Esophagus mucosa (tissue), 1 donor: ENCODE measurements at places on chromosomes 7 and 10.

DNA sequence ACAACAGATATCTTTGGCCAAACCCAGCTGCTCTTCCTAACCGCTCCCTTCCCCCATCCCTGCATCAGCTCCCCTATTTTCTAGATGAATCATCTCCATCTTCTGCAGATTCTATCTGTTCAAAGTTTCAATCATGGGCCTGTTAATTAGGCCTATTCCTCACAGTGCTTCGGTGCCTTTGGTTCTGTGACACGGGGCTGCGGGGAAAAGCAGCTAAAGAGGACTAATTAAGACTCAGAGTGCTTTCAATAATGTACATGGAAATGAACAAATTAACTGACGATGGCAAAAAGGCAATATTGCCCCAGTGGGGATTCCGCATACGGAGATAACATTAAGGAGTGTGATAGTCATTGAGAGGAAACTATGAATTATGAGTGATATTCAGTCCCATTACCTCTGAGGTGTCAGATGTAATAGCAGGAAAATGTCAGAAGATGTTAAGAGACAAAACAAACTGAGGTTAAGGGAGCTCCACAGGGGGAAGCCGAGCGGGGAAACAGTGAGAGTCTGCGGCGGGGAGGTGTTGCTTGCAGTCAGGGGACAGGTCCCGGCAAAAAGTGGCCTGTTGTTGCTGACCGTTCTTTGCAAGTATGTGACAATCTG is 716.9 kb downstream of the TYW1 start:
- no peak for ATAC-seq

GRCh38 chr7:76423666-76424412 is 911 bp upstream of the ZP3 start:
- no peak for ATAC-seq

DNA sequence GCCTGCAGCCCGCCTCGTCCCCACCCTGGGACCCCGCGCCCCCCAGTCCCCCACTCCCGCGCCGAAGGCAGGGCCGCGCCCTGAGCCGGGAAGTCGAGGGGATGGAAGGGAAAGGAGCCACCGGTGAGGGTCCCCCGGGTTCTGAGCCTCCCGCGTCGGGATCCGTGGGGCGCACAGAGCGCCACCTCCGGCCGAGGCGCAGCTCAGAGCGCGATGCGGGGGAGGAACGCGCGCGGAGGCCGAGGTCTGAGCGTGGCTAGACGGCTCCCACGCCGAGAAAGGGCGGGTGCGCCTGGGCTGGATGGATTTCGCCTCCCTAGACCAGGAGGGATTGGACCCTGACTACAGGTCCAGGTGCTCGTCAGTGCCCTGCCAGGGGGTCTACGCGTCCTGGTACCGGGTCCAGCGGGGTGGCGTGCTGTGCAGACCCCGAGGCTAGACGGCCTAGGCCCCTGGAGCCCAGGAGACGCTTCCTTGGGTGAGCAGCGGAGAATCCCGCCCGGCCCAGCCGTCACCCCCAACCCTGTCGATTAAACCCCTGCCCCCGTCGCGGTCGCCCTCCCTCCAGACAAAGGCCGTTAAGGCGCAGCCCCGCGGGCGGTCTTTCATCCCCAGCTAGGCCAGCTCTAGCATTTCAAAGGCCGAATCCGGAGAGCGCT is 986 bp upstream of the PDGFA start:
- ATAC-seq = no peak

GRCh38 chr10:113618338-113618737 is 45.5 kb downstream of the NRAP start:
- ATAC-seq = no peak

- peak; percentile 4 for ATAC-seq
These were observed 847 bp downstream of the BTAF1 start for GRCh38 chr10:91924212-91925021.

DNA sequence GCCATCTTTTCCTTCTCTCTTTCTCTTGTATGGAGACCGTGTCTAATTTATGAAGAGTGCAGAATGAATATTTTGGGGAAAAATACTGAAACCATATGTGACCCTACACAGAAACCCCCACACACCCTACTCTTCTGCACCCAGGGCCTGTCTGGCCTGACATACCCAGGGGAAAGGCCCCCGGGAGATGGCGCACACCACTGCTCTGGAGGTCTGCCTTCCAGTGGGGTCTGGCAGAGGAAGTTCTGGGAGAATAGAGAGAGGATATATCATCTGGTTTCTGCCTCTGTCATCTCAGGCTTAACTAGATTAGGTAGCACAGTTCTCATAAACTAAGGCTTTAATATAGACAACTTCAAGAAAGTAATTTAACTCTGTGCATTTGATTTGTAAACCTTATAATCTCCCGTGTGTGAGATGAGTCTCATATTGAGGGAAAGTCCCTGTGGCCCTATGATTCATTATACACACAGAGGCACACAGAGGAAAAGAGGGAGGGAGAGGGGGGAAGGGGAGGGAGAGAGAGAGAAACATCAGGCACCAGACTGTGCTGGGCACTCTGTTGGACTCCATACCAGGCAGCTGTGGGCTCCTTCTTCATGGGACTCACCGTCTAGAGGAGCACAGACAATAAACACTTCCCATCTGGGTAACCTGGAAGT is 123.3 kb downstream of the AOAH start:
- ATAC-seq = peak; percentile 83

- ATAC-seq = no peak
These were observed 47.0 kb downstream of the CCDC71L start for GRCh38 chr7:106613848-106614560.

- ATAC-seq = no peak
These were observed 153.4 kb upstream of the NPY start for GRCh38 chr7:24130631-24131030.

- ATAC-seq = no peak
These were observed 97.0 kb downstream of the BAMBI start for GRCh38 chr10:28774051-28774995.

DNA sequence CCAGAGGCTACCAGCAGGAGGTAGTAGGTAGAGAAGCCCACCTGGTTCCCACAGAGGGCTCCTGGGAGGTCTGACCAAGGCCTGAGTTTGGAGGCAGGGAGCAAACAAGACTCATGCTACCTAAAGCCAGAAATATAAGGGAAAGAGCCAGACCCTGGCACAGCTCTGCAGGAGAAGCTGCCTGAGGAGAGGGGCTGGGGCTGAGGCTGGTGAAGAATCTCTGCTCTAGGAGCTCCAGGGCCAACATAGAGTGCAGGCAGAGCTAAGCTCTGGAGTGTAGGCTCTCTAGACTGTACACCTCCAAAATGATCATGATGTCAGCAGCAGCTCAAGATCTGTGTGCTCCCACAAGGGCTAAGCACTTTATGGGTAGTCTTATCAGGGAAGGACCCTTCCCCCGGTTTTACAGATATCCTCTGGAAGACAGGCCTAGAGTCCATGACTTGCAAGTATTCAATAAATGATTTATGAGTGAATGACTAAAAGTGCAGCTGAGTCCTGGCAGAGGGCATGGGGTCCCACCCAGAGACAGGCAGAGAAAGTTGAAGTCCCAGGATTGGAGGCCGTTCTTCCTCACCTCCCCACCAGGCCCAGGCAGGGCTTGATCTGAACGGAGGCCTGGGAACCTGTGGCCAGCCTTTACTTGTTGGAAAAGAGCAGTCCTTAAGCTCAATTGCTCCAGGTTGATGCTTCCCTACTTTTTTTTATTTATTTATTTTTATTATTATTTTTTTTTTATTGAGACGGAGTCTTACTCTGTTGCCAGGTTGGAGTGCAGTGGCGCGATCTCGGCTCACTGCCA is 71.5 kb upstream of the LRRC4 start:
- no peak for ATAC-seq

DNA sequence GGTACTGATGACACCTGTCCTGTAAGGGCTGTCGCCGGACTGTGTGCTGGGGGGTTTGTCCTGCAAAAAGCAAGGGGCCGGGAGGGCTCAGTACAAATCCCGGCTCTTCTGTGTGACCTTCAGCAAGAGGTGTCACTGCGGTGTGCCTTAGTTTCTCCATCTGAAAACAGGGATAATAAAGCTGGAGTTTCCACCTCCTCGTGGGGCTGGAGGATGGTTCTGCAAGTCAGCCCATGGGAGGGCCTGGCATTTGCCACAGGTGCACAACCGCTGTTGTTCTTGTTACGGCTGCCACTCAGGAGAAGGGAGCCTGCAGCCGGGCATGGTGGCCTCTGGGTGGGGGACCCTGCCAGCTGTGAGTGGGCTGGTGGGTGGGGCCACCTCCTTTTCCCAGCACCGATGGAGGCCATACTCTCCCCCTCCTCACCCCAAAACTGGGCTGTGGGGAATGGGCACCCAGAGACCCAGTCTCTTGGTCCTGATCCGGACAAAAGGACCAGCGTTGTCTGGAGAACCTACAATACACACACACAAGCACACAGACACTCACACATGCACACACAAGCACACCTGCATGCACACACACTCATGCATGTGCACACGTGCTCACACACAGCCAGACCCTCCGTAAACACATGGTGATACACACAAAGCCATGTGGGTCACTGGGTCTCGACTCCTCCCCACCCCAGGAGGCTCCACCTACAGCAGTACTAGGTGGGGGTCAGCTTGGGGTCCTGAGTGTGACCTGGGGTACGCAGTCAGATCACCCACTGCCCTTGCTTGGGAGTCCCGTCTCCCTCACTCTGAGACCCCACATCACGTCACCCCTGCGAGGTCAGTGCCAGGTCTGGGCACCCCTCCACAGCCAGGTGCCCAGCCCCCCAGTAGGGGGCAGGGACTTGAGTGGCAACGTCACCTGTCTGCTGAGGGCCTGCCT is 34.1 kb downstream of the ELFN1 start:
- ATAC-seq = no peak

GRCh38 chr10:95474228-95475002 is 86.8 kb downstream of the SORBS1 start:
- peak; percentile 64 for ATAC-seq

DNA sequence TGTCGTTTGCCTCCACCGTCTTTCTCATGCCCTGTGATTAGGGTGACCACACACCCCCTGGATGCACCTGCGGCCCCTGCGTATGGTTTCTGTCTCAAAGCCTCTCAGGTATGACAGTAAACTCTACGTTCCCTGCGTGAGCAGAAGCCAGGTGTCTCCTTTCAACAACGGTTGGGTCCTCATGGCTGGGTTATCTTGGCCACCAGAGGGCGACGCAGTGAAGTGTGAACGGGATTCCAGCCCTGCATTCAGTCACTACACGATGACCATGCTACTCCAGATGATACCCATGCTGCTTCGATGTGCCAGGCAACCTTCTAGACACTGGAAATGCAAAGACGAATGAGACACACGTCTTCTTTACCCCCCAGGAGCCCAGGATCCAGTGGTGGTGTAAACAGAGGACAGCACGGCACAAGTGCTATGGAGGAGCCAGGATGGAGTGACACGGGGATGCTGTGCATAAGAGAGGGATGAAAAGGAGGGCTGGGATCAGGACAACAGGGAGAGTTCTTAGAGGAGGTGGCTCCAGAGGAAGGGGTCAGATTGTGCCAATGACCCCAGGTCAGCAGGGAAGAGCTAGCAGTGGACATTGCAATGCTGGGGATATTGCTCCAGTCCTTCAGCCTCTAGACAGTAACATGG is 228.1 kb upstream of the PFKP start:
- ATAC-seq = no peak

DNA sequence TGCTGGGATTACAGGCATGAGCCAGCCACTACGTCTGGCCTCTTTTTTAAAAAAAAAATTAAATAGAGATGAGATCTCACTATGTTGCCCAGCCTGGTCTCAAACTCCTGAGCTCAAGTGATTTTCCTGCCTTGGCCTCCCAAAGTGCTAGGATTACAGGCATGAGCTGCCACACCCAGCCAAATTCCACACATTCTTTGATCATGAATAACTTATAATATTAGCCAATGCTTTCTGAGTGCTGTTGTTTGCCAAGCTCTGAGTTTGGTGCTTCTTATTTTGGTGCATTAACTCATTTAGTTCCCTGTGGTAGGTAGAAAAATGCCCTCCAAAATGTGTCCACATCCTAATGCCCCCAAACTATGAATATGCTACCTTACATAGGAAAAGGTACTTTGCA is 47.2 kb upstream of the MKI67 start:
- no peak for ATAC-seq

DNA sequence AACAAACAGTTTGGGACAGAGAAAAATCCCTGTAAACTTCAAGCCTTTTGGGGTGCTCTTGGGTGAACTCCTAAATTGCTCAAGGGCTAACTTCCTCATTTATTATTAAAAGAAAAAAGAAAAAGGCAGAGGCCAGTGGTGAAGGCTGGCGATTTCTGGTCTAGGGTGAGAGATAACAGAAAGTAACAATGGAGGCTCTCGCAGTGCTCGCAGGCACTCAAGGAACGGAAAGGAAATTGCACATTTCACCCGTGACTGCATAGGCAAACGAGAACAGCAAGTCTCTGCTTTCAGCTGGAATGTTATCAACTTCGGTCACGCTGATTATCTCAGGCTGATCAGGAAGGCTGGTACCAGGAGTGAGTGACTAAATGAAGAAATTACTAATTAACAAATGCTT is 70.7 kb downstream of the PRKAG2 start:
- peak; percentile 84 for ATAC-seq

GRCh38 chr10:36533861-36534260 is 591.5 kb upstream of the ANKRD30A start:
- no peak for ATAC-seq

- ATAC-seq = no peak
These were observed 18.6 kb upstream of the GTPBP4 start for GRCh38 chr10:969473-970150.

GRCh38 chr7:85039196-85039923 is 147.5 kb downstream of the SEMA3D start:
- no peak for ATAC-seq

- ATAC-seq = peak; percentile 33
These were observed 163.0 kb upstream of the PPP1R3A start for GRCh38 chr7:114081606-114082425.

- no peak for ATAC-seq
These were observed 235.1 kb upstream of the CXCL12 start for GRCh38 chr10:44619975-44620374.

- peak; percentile 3 for ATAC-seq
These were observed 9.6 kb downstream of the PSD start for GRCh38 chr10:102408728-102409603.

GRCh38 chr7:116384936-116385635 is 114.5 kb upstream of the CAV2 start:
- no peak for ATAC-seq

- ATAC-seq = no peak
These were observed 384.2 kb upstream of the FOXK1 start for GRCh38 chr7:4297918-4298219.

GRCh38 chr7:121796936-121797656 is 75.9 kb upstream of the PTPRZ1 start:
- no peak for ATAC-seq

GRCh38 chr10:85413570-85413969 is 953.0 kb downstream of the GRID1 start:
- no peak for ATAC-seq

DNA sequence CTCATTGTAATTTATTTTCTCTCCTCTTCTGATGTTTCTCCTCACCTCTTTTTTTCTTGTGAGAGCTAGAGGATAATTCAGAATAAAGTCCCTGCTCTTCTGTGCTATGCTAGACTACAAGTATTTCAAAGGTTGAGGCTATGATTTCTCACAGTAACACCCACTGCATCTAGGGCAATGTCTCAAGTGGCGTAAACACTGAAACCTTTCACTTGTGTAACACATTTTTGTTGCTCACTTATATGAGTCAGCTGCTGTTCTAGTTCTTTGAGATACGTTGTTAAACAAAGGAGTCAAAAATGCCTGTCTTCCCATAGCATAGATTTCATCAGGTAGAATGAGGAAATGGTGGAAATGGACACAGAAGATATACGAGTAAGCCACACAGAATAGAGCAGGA is 305.1 kb upstream of the PITRM1 start:
- peak; percentile 68 for ATAC-seq

GRCh38 chr10:71753091-71753959 is 20.0 kb downstream of the VSIR start:
- ATAC-seq = no peak

- no peak for ATAC-seq
These were observed 207.3 kb upstream of the SH2B2 start for GRCh38 chr7:102079140-102080018.

- ATAC-seq = peak; percentile 42
These were observed 192.2 kb upstream of the SVIL start for GRCh38 chr10:29826801-29827450.
